ENCODE measurements at places on chromosomes 5 and 9.

DNA sequence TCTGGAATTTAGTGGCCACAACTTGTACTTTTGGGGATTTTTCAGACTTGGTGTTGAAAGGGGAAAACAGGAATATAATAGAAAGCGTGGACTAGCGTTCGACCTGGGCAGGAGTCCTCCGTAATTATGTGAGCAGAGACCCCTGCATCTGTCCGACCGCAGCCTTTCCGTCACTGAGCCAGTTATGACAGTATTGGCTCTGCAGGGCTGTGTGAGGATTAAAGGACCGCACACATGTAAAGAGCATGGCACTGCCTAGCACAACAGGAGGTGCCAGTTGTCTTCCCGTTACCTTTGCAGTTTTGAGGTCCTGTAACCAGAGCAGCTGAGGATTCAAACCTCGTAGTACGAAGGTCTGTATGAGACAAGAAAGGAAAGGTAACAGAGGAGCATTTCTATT lies 1.2 kb downstream of the B4GALT7 start:
- DNase-seq: no peak

GRCh38 chr9:127711226-127711701 lies 4.2 kb downstream of the PTRH1 start:
- DNase-seq: no peak

GRCh38 chr5:56148453-56148971 lies 84.6 kb downstream of the ANKRD55 start:
- no peak for DNase-seq

DNA sequence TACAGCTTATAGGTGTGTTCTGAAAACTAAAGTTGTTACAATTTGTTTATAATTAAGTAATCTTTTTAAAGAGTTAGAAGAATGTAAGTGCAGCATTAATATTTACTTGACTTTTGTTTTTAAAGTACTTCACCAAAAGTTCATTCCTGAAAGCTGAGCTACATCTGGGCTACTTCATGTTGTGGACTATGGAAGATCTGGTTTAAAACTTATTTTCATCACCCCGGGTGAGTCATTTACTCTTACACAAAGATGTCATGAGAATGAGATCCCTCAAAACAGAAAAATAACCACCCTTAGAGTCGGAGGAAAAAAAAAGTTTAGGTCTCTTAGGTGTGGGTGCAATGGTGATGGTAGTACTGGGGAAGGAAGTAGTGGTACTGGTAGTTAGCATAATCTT lies 5.1 kb downstream of the POU5F2 start:
- no peak for DNase-seq

DNA sequence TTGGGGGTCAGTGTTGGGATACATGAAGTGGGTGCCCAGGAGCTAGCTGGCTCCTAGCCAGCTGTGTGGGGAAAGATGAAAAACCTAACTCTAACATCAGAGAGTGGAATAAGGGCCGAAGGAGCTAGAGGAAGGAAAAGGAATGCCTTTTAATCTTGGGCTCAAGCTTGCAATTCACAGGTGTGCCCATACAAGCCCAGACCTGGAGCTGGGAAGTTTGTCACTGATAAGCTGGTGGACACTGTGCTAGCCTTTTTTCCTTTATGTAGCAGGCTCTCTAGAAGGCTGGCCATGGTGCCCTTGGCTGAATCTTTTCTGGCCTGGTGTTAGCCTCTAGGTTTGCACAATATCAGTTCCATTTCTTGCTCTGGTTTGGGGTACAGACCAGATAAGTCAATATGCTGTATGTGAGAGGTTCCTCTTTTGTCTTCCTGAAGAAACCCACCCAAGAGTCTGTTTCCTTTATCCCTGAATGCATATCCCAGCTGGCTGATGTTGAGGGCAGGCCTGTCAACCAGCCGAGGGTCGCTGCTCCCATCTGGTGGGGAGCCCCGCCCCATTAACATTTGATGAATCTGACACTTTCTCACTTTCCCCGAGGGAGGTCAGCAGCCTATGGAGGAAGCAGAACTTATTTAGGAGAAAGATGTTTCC lies 92.4 kb upstream of the CXCL14 start:
- DNase-seq: no peak

DNA sequence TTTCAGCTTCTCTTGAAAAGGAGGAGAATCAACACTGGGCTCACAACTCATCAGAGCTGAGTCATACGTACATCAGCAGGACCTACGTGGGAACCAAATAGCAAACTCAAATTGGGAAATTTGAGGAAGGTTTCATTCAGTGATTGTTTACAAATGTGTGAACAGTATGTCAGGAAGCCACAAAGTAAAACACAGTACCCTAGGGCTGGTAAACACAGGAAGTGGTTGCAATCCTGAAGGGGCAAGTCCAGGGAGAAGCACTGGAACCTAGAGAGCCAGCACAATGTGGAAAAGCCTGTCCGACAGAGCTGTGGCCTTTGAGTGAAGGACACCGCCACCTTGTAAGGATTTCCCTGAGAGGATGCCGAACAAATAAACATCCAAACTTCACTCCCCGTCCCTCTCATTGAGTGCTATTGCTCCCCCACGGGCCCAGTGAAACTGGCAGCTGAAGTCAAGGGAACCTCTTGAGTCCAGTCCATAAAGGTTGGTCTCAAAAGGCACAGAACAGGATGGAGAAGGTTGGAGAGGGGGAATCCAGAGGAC lies 26.7 kb upstream of the RICTOR start:
- DNase-seq: no peak

All from chondrocyte (in vitro differentiated cells).